ENCODE measurements at places on chromosomes 6 and 20.

GRCh38 chr20:62265365-62265764 is 27.0 kb downstream of the OSBPL2 start:
- DNase-seq, result no peak

- no peak for DNase-seq
These were observed 241.0 kb downstream of the SLC24A3 start for GRCh38 chr20:19453410-19453809.

DNA sequence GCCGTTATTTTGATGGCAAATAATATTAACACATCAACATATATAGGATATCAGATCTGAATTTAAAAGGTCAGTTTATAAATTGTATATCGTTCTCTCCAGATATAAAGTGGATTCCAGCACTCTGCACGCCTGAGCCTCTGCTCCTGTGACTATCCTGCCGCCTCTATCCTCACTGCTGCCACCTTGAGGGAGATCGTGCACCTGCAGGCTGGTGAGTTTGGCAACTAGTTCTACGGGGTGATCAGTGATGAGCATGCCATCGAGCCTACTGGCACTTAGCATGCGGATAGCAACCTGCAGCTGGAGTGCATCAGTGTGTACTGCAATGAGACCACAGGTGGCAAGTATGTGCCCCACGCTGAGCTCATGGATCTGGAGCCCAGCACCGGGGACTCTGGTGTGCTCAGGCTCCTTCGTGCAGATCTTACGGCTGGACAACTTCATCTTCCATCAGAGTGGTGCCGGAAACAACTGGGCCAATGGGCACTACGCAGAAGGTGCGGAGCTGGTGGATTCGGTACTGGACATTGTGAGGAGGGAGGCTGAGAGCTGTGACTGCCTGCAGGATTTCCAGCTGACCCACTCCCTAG is 84.9 kb downstream of the FBXO5 start:
- DNase-seq, result peak; percentile 59

DNA sequence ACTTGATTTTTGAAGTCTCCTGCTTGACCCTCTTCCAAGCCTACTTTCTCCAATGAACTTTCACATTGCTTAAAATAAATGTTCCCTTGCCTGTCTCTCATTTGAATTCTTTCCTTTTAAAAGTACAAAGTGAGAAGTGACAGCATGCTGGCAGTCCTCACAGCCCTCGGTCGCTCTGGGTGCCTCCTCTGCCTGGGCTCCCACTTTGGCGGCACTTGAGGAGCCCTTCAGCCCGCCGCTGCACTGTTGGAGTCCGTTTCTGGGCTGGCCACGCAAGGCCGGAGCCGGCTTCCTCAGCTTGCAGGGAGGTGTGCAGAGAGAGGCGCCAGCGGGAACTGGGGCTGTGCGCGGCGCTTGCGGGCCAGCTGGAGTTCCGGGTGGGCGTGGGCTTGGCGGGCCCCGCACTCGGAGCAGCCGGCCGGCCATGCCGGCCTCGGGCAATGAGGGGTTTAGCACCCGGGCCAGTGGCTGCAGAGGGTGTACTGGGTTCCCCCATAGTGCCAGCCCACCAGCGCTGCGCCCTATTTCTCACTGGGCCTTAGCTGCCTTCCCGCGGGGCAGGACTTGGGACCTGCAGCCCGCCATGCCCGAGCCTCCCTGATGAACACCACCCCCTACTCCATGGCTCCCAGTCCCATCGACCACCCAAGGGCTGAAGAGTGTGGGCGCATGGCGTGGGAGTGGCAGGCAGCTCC is 31.9 kb downstream of the SERPINB6 start:
- no peak for DNase-seq

DNA sequence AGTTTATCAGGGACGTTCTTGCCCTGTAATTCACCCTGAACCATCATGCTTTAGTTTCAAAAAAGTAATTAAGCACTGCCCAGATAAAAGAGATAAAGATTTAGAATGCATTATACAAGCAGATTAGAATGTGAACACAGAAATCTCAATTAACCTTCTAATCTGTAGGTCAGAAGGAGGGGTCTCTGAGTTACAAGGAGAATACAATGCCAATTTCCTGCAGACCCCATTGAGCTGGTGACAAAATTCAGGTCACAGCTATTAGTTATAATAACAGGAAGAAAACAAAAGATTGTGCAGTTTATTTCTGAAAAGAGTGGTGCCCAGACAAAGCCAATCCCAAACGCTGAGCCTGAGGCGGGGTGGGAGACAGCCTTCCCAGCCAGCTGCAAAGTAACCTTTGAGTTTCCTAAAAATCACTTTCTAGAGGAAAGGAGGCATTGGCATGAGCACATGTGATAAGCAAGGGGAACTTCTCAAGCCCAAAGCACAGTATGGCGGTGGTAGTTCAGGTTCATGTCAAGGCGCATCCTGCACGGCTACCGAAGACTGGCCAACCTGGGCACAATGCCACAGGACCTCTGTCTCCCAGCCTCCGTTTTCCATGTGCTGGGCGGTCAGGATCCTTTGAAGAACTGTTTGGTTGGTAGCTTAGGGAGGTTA is 192.5 kb downstream of the TTLL2 start:
- no peak for DNase-seq

DNA sequence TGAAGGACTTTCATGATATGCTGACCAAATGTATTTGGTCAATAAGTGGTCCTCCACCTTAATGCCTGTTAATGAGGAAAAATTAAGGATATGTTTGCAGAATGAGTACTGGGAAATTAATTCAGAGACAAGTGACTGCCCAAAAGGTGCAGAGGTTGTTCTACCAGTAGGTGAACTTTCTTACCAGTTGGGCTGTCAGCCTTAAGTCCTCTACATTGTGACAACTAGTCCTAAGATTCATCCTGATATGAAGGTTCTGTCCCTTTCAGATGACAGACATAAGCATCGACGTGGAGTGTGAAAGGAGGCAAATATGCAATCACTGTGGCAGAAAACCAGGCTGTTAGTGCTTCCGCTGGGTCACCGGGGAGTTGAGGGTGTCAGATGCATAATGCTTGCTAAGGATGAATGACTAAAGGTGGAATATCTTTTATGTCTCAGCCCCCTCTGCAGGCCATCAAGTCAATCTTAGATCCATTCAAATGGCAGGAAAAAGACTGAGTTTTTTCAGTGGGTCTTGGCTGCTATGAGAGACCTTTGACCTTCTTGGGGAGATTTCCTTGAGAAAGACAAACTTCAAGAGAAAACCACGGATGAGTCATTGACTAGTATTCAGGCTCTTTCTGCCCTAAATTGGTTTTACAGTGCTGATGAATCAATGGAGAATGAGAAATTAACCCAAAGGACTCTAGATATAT is 226.0 kb downstream of the TPBG start:
- DNase-seq, result no peak

DNA sequence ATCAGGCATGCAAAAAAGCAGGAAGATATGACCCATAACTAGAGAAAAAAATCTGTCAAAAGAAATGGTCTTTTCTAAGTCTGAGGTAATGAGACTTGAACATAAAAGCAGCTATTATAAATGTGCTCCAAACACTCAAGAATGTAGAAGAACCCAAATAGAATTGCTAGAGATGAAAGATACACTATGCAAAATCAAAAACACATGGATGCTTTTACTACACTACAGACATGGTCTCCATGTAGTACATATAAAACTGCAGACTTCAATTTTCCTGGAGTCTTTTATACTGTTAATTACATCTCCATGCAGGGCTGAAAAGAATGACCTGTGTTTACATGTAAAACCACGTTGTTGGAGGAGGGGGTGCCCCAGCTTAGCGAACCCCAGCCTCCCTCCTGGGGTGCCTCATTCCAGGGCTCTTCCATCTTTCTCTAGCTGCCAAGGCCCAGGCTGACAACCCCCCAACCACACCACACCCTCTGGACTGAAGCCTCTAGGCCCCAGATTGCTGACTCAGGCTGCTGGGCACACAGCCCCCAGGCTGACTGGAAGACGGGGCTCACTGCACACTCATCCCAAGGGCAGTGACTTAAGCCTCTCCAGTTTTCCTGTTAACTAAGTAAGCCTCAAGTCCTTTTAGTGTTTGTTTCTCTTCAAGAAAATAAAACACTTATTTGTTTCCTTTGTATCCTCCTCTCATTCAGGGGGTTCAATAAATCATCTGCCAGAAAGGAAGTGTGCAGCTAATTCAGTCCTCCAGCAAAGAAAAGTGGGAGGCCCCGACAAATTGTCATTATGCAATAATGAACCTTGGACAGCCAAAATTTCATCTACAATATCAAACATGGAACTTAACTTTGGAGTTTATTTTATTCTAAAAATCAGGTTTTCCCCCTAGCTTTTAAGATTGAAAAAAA is 26.0 kb upstream of the PLAGL1 start:
- DNase-seq, result no peak

GRCh38 chr6:161218222-161218621 is 55.6 kb downstream of the AGPAT4 start:
- no peak for DNase-seq

GRCh38 chr6:165662749-165663376 is at the start of gene PDE10A:
Gene PDE10A (minus strand): TSS chr6:165663241. CDS start chr6:165662811, 430 bp downstream.
- DNase-seq, result no peak

DNA sequence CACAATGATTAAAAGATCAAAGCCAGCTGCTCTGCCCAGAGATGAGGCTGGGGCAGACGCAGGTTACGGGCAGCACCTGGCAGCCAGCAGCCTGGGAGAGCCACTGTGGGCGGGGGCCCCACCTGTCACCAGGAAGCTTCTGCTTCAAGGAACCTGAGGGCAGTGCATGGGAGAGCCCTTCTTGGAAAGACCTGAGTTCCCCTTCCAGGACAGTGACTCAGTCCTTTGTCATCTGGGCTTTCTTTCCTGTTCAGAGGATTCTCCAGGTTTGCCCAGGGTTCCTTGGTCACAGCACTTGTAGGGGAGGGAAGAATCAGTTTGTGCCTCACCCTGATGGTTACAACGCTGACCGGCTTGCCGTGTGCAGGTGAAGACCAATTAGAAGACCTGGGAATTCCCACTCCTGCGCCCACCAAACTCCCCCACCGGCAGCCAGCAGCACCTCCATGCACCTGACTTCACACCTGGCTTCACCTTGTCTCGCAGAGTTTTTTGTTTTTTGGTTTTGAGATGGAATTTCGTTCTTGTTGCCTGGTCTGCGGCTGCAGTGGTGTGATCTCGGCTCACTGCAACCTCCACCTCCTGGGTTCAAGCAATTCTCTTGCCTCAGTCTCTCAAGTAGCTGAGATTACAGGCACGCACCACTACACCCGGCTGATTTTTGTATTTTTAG is 2.0 kb downstream of the ZBP1 start:
- no peak for DNase-seq

GRCh38 chr6:134436950-134437349 is 119.0 kb upstream of the SGK1 start:
- DNase-seq, result no peak

DNA sequence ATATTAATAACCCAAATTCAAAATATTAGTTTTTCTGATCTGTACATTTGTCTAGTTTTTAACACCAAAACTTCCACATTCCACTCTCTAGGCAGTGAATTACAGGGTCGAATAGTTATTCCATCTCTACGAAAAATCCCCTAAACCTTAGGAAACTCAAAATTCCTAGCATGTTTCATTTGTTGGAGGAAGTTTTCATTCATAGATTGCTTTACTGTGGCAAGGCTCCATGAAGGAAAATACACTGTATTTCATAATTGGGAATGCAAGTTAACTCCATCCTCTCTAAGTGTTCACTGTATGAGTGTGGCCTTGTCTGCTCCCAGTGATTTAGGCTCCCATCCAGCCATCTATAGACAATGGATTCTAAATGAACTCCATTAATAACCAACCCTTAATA is 296.1 kb downstream of the TENT5A start:
- DNase-seq, result no peak

DNA sequence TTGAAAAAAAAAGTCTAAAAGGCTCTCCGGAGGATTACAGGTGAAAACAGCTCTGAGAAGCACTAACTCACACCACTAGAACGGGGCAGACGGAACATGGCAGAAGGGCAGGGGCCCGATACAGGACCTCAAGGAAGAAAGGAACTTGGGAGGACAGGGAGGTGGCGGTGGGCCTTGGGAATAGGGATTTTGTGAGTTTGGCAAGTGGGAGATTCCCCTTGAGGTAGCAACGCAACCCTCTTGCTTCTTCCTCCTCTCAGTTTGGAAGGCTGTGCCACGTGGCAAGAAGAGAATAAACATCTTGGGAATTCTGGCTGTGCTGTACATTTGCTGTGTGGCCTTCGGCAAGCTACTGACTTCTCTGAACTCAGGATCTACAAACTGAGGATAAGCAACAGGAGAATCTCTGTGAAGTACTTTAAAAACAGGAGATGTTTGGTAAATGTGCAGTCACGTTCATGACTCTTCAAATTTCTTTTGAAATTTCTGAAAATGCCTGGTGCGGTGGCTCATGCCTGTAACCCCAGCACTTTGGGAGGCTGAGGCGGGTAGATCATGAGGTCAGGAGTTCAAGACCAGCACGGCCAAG is 220.8 kb downstream of the BCAS1 start:
- no peak for DNase-seq

DNA sequence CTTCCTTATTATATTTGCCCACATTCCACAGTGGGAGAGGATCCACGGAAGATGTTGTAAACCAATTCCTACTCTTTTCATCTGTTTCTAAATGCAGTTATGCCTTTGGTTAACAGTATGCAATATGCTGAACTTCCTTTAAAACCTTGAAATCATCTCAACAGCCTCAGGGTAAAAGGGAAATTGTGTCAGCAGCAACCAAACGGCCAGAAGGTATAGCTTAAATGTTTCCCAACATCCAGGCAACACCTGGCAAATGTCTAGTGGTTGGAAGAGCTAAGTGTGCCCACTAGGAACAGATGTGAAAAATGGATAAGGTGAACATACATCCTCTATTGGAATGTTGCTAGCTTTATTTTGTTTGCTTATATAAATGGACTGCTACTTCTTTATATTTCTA is 164.8 kb downstream of the FAXC start:
- no peak for DNase-seq

- DNase-seq, result no peak
These were observed 148.4 kb downstream of the EYA2 start for GRCh38 chr20:47043086-47043485.

DNA sequence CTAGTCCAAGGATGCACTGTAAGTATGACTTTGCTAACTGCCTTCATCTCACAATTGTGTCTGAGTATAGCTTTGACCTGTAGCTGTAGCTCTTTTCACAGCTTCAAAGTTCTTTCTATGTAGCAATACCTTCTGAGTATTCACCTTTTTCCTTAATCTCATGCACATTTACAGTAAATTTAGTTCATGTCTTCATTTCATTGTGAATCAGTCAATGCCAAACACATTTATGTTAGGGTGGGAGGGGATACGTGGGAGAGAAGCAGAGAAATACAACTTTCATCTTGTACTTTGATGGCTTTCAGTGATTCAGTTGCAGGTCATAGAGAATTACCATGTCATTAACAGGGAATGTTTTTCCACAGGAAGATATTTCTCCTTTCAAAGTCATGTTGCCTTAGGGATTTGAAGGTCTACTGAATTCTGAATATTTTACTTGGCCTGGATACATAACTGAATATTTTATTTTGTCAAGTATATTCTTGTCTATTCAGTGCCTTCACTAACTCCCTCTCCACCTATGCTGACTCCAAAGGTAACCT is 119.2 kb downstream of the TINAG start:
- no peak for DNase-seq

DNA sequence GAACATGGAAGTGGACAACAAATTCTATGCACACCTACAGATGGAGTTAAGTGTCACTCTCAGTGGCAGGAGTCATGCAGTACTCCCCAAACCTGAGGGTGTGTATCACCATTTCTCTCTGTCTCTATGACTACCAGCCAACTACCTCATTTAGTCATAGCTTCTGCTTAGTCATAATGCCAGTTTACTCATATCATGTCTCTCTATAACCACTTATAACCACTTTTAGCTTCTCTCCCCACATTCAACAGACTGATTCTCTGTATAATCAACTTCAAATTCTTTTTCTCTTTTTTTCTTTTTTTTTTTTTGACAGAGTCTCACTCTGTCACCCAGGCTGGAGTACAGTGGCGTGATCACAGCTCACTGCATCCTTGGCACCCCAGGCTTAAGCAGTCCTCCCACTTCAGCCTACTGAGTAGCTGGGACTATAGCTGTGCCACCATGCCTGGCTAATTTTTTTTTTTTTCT is 13.8 kb upstream of the GTF3C6 start:
- DNase-seq, result no peak

Data from stimulated activated CD4-positive, alpha-beta T cell treated with anti-CD3 and anti-CD28 coated beads, TNF-alpha, amount 100 ng/mL, for 1 hour (primary cell).